ENCODE measurements at places on chromosomes 2 and 18.

- DNase-seq: no peak
- no peak overlapping the region for H3K4me3 ChIP-seq
- H3K36me3 ChIP-seq: no peaks in the 10 kb centered on the region
Measured at GRCh38 chr2:52881606-52882005, 886.0 kb upstream of the CHAC2 start.

- H3K27me3 ChIP-seq: no peaks in the 10 kb centered on the region
- H3K4me1 ChIP-seq: no peaks in the 10 kb centered on the region
- DNase-seq: no peak
- H3K27ac ChIP-seq: no peak overlapping the region
- H3K4me3 ChIP-seq: no peak overlapping the region
Measured at GRCh38 chr2:59744436-59744835, 809.0 kb downstream of the BCL11A start.

- H3K27me3 ChIP-seq: no peaks in the 10 kb centered on the region
- H3K4me1 ChIP-seq: peaks cover 8% of the 10 kb centered on the region
- no peak overlapping the region for H3K27ac ChIP-seq
- H3K4me3 ChIP-seq: no peak overlapping the region
Measured at GRCh38 chr2:112811841-112812306, 24.7 kb downstream of the IL1B start.

DNA sequence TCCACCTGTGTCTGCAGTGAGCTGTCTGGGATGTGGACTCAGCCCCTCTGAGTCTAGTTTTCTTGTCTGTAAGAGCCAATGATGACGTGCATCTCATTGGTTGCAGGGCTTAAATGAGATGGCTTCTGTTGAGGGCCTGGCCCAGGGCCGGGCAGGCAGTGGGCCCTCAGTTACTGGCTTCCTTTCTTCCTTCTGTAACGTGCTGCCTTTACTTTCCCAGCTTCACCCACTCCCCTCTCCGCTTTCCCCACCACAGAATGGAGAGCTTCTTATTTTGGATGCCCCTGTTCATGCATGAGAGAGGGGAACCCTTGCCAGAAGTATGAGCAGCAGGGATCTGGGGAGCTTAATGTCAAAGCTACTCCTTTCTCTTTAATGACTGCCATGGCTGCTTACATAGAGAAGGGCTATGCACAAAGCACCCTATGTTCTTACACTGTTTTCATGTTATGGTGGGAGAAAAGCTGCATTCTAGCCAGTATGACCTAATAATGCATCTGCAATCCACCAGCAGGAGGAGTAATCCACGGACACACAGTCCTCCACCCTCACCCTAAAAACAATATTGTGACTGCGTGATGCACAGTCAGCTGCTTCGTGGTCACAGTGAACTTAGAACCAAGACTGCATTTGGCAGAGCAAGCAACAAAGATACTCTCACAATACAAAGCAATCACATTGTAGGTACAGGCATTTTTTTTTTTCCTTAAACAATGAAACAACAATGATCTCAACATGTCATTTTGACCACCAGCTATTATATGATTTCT is 37.2 kb downstream of the CREG2 start:
- H3K27ac ChIP-seq: no peak overlapping the region
- no peaks in the 10 kb centered on the region for H3K36me3 ChIP-seq
- DNase-seq: peak; percentile 57
- peaks cover 16% of the 10 kb centered on the region for H3K4me1 ChIP-seq
